ENCODE measurements at places on chromosomes 4 and X. TPM values are rescaled to one million over a fixed set of nuclear protein-coding genes. Genes with fewer than 3 reads are reported as not detected.

Gene NAT8L
- 1.5 TPM for polyA plus RNA-seq

Gene ITM2A
- 20.8 TPM for polyA plus RNA-seq

Gene PRR32
- polyA plus RNA-seq, result not detected

Gene GPR143
- polyA plus RNA-seq, result not detected

Gene CFAP47
- not detected for polyA plus RNA-seq

Gene GUCY1A1
- polyA plus RNA-seq, result 1.5 TPM

Gene WNK3
- polyA plus RNA-seq, result 0.03 TPM

Gene F8A1
- polyA plus RNA-seq, result 14.2 TPM

Gene COL4A6
- polyA plus RNA-seq, result 0.18 TPM

Gene CENPVL1
- not detected for polyA plus RNA-seq

DNA sequence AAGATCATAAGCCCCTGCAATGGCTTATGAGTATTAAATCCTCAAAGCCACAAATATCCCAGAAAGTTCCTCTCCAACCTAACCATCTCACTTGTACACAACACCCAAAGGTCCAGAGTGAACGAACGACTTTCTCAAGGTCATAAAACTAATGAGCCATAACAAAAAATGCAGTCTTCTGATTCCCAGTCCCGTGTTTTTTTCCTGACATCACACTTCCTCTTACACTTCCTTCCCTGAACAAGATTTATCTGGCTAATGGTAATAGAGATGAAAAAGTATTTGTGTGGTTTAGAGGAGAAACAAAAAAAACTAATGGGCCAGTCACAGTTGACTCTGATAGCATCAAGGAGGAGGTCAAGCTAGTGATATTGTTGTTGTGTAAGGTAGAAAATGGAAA, 99.5 kb upstream of the KLHL13 start:
- H3K4me1 ChIP-seq, result no peaks in the 10 kb centered on the region
- no peak overlapping the region for H3K27ac ChIP-seq
- H3K36me3 ChIP-seq, result no peaks in the 10 kb centered on the region
- H3K27me3 ChIP-seq, result no peaks in the 10 kb centered on the region

DNA sequence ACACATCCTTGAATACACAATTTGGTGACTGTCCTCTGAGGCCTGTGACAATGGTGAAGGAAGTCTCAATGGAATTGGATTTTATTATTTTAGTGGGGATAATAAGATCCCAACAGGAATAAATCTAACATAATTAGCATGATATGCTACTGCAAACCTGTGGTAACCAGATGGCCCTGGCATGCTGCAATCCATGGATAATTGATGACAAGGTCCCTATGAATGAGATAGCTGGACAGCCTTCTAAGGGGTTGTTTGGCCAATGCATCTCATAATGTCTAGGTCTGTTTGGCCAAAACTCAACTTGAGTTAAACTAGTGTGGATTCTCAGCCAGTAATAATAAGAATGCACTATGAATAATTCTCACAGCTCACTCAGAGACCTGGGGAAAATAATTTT, 145.3 kb upstream of the GALNTL6 start:
- no peaks in the 10 kb centered on the region for H3K27me3 ChIP-seq
- H3K27ac ChIP-seq, result no peak overlapping the region
- H3K4me1 ChIP-seq, result no peaks in the 10 kb centered on the region
- no peak for DNase-seq

DNA sequence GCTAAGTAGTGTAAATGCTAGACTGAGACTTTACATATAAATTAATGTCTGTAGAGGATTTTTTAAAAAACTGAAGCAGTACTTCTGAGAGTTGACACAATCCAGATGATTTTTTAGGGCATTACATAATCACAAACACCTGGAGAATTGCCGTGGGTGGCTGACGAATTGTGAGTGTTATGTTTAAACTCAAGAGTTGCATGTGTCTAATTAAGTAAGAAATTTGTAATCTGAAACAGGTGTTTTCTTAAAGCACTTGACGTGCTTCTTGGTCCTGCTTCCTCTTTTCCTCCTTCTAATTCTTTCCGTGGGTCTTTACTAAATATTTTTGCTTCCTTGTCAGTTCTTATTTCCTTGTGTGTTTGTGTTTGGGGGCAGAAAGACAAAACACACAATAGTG, 27.8 kb downstream of the PIR start:
- DNase-seq, result no peak
- no peak overlapping the region for H3K27ac ChIP-seq
- no peak overlapping the region for H3K4me3 ChIP-seq
- peaks cover 7% of the 10 kb centered on the region for H3K36me3 ChIP-seq
- no peaks in the 10 kb centered on the region for H3K27me3 ChIP-seq
- peaks cover 6% of the 10 kb centered on the region for H3K4me1 ChIP-seq

DNA sequence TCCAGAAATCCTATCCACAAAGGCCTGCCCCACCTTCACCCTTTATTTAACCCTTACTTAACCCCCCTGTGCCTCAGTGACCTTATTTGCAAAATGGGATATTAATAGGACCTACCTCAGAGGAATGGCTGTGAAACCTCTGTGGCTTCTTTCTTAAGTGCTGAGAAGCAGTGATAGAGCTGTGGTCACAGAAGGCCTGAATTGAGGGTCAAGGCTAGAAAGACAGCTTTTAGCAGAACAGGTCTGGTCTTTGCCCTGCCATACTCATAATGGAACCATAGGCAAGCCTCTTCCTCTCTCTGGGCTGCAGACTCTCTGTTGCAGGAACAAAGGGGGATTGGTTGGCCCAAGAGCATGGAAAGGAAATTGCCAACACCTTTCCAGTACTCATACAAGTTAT, 63.5 kb upstream of the MAMLD1 start:
- no peak for DNase-seq
- H3K4me3 ChIP-seq, result no peak overlapping the region
- no peaks in the 10 kb centered on the region for H3K36me3 ChIP-seq
- H3K4me1 ChIP-seq, result no peaks in the 10 kb centered on the region
- no peaks in the 10 kb centered on the region for H3K27me3 ChIP-seq
